ENCODE measurements at places on chromosomes 2 and 18.

DNA sequence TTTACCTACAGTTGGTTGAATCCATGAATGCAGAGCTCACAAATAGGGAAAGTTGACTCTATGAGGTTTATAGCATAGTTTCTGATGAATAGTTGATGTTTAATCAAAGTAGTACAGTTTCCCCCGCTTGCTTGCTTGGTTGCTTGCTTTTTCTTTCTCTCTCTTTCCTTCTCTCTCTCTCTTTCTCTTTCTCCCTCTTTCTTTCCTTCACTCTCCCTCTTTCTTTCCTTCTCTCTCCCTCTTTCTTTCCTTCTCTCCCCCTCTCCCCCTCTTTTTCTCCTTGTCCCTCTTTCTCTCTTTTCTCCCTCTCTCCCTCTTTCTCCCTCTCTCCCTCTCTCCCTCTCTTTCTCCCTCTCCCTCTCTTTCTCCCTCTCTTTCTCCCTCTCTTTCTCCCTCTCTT, 999.9 kb upstream of the CELF4 start:
- DNase-seq: no peak

- no peak for DNase-seq
These were observed 135.8 kb upstream of the SH3BP4 start for GRCh38 chr2:234816056-234816455.

DNA sequence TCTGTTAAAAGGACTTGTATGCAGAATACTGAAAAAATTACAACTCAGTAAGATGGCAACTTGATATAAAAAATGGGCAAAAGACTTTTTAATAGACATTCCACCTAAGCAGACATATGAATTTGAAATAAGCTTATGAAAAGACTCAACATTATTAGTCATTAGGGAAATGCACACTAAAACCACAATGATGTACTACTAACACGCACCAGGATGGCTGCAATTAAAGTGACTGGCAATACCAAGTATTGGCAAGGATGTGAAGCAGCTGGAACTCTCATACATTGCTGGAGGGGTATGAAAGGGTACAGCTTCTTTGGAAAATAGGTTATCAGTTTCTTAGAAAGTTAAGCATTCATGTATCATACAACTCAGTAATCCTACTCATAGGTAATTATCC, 3.2 kb upstream of the ENOSF1 start:
- DNase-seq: peak; percentile 45

GRCh38 chr18:49970319-49970718, 157.0 kb upstream of the ACAA2 start:
- no peak for DNase-seq

DNA sequence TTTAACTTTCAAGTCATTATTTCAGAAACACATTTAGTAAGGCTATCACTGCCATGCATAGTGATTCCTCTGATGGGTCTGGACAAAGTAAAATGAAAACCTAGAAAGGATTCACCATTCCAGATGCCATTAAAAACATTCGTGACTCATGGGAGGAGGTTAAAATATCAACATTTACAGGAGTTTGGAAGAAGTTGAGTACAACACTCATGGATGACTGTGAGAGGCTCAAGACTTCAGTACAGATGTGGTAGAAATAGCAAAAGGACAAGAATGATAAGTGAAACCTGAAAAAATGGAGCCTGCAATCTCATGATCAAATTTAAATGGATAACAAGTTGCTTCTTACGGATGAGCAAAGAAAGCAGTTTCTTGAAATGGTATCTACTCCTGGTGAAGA, 5.8 kb upstream of the TWSG1 start:
- no peak for DNase-seq

DNA sequence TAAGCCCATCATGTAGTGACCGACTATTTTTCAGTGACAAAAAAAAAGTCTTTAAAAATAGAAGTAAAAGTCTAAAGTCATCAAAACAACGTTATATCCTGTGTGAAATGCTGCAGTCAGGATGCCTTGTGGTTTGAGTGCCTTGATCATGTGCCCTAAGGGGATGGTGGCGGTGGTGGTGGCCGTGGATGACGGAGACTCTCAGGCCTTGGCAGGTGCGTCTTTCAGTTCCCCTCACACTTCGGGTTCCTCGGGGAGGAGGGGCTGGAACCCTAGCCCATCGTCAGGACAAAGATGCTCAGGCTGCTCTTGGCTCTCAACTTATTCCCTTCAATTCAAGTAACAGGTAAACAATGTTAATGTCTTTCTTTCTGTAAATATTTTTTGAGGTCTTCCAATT, at the start of gene CD28:
Gene CD28, plus strand, starts transcription at position 237 of the 400 bp plus-strand sequence. Its CDS starts 58 bp downstream, at position 295.
- DNase-seq: no peak

DNA sequence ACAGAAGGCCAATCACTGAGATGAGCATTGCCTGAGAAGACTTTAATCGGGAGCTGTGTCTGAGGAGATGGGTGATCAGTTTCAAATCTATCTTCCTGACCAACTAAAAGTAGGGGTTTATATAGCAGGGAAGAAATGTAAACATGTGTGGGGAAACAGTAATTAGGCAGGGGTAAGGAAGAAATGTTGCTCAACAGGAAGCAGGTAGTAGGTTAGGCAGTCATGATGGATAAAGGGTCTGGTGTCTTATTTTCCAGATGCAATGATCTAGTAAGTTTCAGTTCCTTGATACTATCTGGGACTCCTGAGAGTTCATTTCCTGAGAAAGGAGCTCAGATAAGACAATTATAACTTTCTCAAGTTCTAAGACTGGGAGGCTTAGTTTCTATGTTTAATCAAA, 33.8 kb upstream of the DNAJC10 start:
- DNase-seq: no peak

Measured in HFFc6 (cell line).